ENCODE measurements at places on chromosomes 1 and 21.

DNA sequence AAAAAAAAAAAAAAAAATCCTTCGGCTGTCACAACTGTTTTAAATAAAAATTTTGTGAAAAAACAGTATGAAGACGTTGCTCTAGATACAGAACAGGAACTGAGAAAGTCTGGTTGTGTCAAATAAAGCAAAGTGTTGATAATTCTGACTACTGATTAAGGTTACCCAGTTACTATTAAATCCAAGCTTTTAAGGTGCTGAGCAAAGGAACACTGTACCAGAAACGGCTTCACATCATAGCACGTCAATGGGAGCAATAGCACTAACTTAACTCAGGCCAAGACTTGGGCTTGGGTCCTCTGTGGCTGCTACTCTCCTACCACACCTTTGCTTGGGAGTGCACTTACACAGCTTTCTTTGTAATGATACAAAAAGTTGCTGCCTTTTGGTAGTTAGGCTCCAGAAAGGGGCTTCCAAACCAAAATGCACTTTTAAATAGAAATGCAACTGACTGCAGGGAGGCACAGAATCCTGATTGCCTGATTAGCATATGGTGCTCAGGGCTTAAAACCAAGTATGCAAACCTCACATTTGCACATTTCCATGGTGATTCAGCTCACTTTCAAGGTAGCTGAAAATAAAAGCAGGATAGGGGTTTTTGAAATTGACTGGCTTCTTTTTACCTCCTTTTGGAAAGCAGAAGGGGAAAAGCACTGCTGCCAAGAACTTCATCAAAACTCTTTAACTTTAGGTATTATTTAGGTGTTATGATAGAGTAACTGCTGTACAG, 6.3 kb downstream of the MCL1 start:
- DNase-seq = no peak

DNA sequence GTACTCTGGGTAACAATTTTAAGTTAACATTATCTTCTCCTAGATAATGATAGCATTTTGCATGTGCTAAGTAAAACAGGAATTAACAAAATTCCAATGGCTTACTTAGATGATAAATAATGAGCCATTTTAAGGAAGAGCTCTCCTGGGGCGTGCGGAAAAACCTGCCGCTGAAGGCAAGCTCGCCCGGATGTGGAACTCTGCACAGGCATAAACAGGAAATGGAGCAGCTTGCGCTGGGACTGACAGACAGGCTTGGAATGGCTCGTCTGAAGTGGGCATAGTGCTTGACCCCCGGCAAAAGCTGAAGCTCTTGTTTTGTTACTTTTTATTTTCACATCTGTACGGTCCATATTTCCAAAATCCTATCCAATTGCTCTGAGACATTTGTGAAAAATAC, 169.2 kb downstream of the ZNF281 start:
- DNase-seq = no peak

- no peak for DNase-seq
These were observed 20.2 kb downstream of the SKI start for GRCh38 chr1:2248127-2248826.

DNA sequence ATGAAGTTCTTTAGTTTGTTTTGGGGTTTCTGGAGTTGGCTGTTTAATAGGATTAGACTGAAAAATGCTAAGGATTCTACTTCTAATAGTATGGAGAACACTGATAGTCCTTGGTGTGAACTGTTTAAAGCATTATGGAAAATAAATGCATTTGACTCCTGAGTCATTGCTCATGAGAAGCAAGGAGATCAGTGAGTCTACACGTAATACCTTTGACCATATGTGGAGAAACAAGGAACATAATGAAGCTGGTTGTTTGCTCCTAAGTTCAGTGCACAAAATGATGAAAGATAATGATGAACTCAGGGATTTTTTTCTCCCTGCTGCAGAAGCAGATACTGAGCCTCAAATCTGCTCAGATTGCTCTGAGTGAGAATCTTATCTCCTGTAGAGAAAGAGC, 158.9 kb upstream of the COL11A1 start:
- DNase-seq = no peak

DNA sequence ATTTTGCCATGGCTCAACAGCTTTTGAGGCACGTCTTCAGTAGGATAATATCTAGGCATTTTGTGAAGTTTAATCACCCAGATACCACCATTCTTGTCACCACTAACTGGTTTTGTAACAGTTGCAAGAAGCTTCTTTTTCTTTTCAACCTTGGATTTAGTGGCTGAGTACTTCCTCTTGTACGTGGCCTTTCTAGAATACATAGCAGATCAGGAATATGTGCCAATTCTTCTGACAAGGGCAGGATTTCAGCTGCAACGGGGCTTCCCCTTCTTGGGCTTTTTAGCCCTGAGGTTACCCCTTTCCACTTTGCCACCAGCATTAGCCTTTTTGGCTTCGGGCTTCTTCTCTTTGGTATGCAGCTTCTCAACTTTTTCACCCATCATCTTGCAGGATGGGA, 79.3 kb upstream of the WARS2 start:
- DNase-seq = no peak

DNA sequence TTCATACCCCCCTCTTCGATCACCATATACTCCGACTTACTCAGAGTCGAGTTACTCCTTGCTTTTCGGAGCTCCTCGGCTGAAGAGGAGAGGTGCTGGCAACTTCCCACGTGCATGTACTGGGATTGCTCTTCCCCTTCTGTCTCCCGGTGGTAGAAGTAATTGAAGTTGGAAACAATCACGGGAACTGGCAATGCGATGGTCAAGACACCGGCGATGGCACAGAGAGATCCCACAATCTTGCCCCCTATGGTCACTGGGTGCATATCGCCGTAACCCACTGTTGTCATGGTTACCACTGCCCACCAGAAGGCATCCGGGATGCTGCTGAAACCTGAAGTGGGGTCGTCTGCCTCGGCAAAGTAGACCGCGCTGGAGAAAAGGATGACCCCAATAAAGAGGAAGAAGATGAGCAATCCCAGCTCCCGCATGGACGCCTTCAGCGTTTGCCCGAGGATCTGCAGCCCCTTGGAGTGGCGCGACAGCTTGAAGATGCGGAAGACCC, 1.5 kb downstream of the KCNA3 start:
- DNase-seq = no peak

GRCh38 chr1:187374082-187374481, 545.3 kb downstream of the PLA2G4A start:
- DNase-seq = no peak

DNA sequence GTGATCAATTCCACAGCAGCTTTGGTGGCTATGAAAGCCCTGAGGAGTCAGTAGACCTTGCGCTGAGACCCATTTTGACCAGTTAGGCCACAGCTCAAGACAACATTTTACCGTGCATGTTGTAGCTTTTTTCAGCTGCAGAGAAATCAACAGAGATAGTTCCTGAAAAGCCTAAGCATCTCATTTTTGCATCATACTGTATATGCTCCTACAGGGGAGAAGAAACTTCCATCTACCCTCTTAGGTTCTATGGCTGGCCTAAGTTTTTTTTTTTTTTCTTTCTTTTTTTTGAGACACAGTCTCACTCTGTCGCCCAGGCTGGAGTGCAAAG, 24.8 kb upstream of the EYA3 start:
- no peak for DNase-seq

DNA sequence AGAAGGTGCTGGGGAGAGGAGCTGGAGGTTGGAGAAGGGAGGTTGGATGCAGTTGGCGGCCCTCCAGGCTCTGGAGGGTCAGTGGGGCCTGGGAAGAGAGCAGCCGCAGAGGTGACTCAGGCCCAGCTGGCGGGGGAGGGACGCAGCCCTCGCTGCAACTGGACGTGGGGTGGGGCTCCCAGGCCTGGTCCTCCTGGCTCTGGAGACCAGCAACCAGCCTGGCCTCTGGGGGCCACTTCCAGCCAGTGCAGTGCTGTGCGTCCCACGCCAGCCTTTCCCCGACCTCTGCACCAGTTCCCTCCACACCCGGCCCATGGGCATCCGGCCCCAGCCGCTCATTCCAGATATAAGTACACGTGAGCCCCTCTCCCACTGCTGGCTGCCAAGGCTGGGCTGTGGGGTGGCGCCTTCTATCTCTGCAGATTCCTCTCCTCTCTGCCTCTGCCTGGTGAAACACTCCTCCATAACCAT, 38.0 kb upstream of the COL18A1 start:
- DNase-seq = no peak

- no peak for DNase-seq
These were observed 1.1 kb downstream of the PSRC1 start for GRCh38 chr1:109281680-109282496.

- no peak for DNase-seq
These were observed 522 bp downstream of the RC3H1 start for GRCh38 chr1:174021591-174022079.

- DNase-seq = no peak
These were observed 31.4 kb downstream of the LY9 start for GRCh38 chr1:160827418-160827817.

DNA sequence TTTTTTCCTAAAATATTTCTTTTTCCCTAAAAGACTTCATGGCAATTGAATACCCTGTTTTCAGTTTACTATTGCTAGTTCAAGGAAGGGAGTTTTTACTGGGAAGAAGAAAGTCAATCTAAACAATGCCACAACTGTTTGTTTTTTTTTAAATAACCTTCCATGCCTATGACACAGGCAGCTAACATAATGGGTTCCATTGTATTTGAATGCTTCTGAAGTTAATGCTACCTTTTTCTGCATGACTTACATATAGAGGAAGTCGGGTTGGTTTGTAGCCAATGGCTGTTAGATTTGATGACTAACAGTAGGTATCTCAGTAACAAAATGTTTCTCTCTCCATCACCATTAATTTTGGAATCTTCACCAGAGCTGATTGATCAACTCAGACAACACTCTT, 134.0 kb downstream of the KIF26B start:
- DNase-seq = no peak

GRCh38 chr1:41735631-41736260, 183.0 kb downstream of the HIVEP3 start:
- DNase-seq = no peak

- DNase-seq = peak; percentile 11
These were observed 6.5 kb upstream of the ATP1A2 start for GRCh38 chr1:160108888-160109662.

GRCh38 chr1:226520640-226521355, 27.8 kb upstream of the STUM start:
- DNase-seq = no peak

GRCh38 chr1:88825721-88826120, 65.6 kb downstream of the GTF2B start:
- no peak for DNase-seq

DNA sequence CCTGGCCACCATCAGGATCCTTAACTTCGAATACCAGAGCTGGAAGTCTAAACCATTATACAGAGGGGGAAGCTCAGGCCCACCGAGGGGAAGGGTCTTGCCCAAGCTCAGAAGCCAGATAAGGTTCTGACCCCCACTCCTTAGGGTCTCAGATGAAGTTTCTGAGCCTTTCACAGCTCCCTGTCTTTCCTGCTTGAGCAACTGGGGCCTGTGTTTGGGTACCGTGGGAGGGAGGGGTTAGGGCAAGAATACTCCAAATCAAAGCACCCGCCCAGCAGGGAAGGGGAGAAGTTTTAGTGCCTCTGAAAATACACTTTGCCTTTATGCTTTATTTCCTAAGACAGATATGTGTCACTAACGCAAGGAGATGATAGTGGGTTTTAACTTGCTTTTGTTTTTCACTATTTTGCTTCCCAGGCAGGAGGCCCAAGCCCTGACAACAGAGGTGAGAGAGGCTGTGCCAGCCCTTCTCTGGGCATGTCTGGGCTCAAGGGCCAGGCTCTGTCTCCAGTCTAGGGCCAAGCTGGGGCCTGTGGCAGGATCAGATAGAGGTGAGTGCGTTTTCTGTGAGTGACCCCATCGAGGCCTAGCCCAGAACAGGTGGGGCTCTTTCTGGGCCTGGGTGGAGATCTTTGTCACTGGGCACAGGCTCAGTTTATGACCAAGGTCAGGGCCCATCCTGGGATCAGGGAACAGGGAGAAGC, 20.5 kb upstream of the TENT5B start:
- no peak for DNase-seq

DNA sequence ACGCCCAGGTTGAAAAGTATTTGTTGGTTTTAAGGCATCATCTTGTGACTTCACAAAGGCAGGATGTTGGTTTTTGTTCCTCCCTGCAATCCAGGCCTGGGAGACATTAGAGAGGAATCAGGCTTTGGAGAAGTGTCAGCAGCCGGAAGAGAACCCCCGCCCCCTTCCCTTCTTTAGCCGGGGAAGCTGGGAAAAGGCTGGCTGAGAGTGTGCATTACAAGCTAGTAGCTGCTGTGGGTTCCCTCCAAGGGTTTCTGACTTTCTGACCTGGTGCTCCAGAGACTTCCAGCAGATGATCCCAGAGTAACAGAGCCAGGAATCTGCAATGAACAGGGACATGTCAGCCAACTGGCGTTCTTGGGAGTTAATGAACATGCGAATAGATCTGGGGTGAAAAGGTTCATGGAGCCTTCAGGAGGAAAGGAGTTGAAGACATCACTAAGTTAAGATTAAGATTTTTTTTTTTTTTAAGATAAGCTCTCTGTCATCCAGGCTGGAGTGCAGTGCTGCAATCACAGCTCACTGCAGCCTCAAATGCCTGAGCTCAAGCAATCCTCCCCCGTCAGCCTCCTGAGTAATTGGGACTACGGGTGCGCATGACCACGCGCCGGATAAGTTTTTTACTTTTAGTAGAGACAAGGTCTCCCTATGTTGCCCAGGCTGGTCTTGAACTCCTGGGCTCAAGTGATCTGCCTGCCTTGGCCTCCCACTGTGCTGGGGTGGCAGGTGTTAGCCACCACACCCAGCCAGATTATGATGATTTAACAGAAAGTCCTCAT, 7.5 kb downstream of the DISP3 start:
- no peak for DNase-seq

Measured in NCI-H1694 treated with DMSO at 0.1 percent for 48 hours (cell line).